ENCODE measurements at places on chromosomes 4 and X.
A peak's percentile ranks its signal among the peaks of the same experiment; 100 is the strongest.

DNA sequence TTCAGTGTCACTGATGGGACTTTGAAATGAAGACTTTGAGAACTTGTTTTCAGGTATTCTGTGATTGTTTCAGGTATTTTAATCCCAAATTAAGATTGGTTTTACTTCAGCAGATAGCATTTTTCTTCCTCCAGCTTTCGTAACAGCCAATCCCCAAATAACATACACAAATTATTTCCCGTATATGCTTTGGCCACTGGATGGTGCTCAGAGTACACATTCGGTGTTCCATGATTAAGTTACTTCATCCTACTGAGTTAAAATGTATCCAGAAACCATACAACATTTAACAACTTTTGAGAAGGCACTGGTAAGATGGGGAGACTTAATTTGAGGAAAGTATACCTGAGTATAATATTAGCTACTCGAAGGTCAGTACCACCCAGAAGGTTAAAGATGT is 233.4 kb upstream of the FAM47A start:
- peak; percentile 18 for DNase-seq

DNA sequence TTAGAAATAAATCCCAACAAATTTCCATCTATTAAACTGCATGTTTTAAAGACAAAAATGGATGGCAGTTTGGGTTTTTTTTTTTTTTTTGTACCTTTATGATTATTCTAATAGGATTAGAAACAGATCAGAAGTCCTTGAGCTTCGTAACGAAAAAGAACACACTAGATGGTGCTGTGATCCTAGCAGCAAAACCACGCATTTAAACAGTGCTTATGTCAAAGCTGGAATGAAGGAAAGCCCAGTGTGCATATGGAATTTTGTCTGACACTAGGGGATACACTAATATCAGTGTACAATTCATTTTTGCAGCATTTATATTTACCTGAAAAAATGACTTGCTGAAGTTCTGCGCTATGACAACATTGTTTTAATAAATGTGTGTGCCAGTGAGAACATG is 229.1 kb downstream of the VEGFC start:
- no peak for DNase-seq

- peak; percentile 66 for DNase-seq
Measured at GRCh38 chr4:102497986-102498385, 3.2 kb upstream of the NFKB1 start.

DNA sequence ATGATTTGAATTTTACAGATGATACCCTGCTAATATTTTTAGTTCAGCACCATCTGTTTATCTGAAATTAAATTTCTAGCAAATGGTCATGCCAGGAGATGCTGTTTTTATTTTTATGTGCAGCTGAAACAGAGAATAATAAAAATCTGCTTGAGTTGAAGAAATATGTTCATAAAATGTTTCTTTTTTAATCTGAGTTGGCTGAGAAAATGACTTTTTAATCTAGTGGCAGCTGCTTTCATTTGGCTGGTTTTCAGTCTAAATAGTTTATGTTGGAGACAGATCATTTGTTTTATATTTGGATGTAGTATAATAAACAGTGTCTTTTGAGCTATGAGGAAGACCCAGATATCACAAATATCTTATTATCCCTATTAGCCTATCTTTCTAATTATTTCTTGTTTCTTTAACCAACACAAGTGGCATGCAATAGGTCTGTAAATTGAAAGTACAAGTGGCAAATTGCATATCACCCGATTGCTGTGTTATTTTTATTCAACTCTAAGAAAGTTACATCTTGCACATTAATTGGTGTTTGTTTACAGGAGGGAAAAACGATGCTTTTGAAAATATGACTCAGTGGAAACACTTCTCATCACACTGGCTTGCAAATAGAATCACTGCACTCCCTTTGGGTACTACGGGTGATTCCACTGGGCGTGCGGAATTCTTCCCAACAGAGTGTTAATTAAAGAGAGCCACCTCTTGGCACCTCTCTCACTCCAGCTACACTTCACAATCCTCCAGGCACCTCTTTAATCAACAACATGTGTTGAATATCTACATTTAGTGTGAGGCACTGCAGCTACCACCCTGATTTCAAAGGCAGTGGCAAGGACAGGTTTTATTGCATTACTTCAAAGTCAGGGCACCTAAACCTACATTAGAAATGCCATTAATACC is 51.7 kb upstream of the AP1S2 start:
- DNase-seq, result no peak

GRCh38 chrX:46961574-46962283 is 49.5 kb downstream of the JADE3 start:
- DNase-seq, result no peak

- DNase-seq, result no peak
Measured at GRCh38 chr4:176205299-176205698, 9.9 kb upstream of the SPATA4 start.

- DNase-seq, result no peak
Measured at GRCh38 chr4:99207911-99208718, 10.9 kb downstream of the ADH6 start.

- DNase-seq, result no peak
Measured at GRCh38 chr4:42080306-42080705, 72.1 kb downstream of the BEND4 start.

GRCh38 chr4:7160951-7161440 is 31.3 kb upstream of the SORCS2 start:
- DNase-seq, result no peak

GRCh38 chr4:17812125-17812524 is 1.3 kb downstream of the NCAPG start:
- DNase-seq, result no peak

DNA sequence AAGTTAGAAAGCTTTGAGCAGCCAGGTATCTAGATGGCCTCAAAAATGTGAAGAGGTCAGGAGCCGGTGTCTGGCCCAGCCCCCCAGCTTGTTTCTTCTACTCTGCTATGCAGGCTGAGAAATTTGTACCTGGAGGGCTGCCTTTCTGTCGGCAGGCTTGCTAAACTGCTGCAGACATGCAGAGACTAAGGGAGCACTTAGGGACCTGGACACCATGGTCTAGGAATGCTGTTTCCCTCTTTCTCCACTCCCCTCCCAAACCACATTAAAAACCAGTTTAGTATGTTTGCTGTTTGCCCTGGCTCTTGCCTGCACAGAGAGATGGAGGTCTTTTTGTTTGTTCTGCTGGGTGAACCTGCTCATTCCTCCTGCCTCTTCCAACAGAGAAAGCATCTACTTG is 157.1 kb upstream of the DGKK start:
- DNase-seq, result no peak

DNA sequence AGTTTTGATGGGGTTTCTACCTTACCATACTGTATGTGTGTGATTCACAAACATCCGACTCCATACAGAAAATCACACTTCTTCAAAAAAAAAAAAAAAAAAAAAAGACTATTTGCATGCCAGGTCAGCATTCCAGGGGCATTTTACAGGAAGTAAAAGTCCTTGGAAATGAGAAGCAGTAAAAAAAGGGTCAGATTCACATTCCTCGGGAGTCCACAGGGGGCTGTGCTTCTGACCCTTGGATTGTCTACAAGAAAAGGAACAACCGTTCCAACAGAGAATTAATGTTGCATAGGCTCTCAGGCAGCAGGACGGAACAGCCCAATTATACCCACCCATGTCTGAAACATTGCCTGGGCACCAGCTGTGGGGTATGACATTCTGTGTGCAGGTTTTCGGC is 290.3 kb downstream of the LDB2 start:
- no peak for DNase-seq

DNA sequence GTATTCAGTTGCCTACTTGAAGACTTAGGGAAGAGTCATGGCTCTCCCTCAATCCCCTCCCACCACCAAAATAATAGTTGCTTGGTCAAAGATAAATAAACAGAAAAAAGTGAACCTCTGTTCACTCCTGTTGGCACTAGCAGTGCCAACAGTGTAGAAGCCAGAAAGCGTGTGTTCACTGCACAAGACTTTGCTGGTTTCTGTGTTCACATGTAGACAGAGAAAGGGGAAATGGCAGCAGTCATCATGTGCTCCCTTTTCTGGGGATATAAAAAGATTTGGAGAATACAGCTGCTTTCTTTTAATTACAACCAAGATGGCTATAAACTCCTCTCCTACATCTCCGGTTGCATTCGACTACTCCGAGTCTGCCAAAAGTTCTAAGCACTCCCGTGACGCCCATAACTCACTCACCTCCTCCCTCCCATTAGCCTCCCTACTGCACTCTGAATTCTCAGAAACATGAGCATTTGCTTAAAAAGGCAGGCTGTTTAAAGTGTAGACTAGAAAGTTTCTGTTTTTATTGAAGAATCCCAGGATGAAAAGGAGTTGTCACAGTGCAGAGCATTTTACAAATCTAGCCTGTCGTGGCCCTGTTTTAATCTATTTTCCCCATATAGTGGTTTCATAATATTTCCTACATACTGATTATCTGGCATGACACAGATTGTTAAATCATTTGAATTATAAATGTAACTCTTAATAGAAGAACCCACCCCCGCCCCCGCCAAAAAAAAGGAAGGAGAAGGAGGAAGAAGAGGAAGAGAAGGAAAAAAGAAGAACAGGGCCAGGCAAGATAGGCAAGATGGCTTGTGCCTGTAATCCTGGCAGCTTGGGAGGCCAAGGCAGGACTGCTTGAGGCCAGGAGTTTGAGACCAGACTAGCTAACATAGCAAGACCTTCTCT is 16.7 kb downstream of the LGI2 start:
- no peak for DNase-seq

DNA sequence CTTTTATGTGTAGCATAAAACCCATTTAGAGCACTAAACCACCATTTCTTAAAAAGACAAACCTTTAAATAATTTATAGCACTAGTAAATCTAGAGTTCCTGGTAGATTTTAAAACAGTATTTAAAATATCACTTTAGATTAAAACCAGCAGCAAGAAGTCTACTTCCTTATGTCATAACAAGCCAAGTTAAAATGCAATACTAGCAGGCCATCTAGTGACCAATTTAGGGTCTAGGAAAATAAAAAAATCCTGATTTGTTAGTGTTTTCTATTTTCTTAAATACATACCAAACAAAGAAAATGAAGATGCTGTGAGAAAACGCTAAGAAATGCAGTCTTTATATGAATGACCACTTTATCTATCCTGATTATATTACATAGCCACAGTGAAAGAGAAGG is 53.9 kb downstream of the PAPSS1 start:
- DNase-seq, result peak; percentile 16

DNA sequence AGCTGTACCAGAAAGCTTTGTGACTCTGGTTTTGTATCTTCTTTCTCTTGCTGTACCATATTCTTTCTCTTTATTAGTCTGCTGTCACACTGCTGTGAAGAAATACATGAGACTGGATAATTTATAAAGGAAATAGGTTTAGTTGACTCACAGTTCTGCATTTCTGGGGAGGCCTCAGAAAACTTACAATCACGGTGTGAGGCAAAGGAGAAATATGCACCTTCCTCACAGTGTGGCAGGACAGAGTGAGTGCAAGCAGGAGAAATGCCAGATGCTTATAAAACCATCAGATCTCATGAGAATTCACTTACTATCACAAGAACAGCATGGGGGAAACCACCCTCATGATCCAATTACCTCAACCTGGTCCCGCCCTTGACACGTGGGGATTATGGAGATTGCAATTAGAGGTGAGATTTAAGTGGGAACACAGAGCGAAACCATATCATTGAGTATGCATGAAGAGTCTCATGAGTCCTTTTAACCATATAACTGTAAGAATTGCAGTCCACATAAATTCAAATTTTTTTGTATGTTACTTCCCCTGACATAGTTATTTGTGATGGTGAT is 67.4 kb upstream of the INPP4B start:
- peak; percentile 4 for DNase-seq

DNA sequence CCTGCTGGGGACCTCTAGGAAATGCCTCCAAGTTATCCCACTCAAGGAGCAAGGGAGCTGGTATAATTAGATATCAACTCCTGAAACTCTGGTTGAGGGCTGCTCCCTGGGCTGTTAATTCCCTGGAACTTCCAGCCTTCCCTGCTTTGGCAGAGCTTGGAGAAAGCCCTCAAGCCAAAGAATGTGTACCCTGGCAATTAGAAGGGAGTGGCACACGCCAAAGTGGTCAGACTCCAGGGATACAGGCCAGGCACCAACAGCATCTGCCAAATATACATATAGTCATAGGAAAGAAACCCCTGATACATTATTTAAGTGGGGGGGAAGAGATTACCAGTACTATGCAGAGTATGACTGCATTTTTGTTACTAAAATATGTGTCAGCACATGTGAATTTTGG is 616.8 kb downstream of the BCOR start:
- DNase-seq, result no peak

GRCh38 chr4:95061220-95061619 is 303.5 kb downstream of the BMPR1B start:
- no peak for DNase-seq

DNA sequence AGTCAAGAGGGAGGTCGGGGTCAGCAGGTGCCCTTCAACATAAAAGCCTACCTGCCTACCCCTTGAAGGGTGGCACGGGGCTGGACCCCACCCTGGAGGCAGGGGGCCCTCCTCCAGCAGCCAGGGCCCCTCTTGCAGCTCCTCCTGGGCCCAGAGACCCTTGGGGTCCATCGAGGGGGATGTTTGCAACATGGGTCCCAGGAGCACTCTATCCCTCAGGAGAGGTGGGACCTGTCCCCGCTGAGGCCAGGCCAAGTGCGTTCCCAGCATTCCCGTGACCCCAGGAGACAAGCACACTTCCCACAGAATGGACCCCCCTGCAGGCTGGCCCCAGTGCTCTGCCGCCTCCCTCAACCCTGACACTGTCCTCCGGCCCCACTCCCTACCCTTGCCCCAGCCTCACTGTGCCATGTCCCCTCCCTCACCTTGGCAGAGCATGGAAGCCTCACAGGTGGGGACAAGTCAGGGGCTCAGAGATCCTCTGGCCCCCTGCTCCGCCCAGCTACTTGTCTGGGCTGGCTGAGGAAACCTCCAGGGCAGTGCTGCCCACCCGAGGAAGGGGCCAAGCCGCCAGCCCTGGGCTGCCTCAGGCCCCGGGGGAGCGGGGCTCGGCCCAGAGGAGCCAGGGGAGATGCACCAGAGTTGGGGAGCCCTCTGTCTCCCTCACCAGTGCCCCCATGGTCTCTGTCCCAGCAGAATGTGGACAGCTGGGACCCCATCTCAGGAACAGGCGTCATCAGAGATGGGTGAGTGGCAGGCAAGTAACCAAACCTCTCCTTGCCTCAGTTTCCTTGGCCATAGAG is 2.2 kb downstream of the MXD4 start:
- DNase-seq, result no peak

- DNase-seq, result peak; percentile 38
Measured at GRCh38 chrX:19875050-19875431, 12.4 kb downstream of the SH3KBP1 start.
